Effector CD4-positive, alpha-beta T cell (primary cell): ENCODE measurements at places on chromosomes 3 and 15.

DNA sequence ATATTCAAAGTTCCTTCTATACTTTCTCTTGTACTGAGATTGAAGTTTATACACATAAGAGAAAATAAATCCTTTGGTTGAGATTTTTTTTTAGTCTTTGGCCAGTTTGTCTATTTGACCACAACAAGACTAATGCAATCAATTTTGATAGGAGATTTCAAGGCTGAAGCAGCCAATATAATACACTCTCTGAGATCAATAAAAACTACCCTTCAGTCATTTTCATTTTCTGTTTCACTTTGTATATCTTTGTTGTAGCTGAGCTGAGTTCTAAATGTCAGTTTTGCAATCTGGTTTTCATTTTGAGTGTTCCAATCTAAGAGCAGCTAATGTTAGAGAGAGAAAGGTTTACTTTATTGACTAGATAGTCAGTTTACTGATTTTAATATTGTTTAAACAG is 623.8 kb upstream of the ROBO1 start:
- DNase-seq = no peak

GRCh38 chr15:35055416-35056105 is 29.5 kb downstream of the NANOGP8 start:
- no peak for DNase-seq

DNA sequence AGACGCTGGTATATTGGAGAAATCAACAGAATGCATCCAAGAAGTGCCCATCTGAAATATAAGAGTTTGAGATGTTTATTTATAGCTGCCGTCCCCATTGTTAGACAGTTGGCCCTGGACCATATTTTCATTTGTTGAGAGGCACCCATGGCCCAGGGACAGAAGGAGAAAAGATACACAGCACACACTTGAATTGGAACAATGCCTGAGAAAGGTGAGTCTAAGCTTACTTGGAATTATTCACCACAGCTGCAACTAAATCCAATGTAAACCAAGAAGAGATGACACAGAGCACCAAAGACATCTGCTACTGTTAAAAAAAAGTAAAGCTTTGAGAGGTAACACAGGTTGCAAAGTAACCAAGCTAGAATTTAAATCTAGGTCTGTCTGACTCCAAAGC is 525.5 kb upstream of the NAALADL2 start:
- DNase-seq = no peak

- DNase-seq = no peak
These were observed 69.7 kb downstream of the KLHL25 start for GRCh38 chr15:85725019-85725418.

- no peak for DNase-seq
These were observed 1123.7 kb downstream of the IGSF11 start for GRCh38 chr3:117910820-117911521.

DNA sequence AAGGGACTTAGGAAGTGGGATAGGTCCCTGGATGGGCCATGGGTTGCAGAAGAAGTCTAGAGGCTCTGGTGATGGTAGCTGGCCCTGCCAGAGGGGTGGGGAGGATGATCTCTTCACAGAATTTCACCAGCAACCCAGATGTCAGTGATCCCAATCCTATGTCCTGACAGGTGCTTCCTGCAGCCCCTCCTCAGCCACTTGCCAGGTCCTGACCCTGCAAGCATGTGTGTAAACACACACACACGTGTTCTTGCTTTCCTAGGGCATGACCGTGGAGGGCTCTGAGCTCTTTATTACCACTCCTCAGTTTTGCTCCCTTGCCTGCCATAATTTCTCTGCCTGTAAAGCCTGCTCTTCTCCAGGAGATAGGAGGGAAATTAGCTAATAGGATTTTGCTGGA is 12.5 kb downstream of the TEX264 start:
- no peak for DNase-seq

GRCh38 chr3:59235634-59236012 is 185.8 kb upstream of the CFAP20DC start:
- no peak for DNase-seq

DNA sequence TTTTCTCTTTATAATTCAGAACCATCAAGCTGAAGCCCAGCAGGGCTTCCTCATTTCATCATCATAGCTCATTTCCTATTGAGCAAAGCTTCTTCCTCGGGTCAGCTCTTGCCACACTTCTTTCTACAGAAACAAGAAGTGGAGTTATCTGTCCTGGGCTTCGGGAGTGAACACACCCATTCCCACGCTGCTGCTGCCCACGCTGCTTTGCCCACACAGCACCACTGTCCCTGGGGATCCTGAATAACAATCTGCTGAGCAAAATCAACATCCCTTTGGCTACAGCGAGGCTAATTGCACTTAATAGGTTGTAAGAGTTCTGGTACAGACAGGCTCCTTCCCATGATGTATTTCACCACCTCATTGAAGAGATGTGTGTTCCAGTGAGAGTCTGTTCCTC is 23.7 kb downstream of the CEP19 start:
- no peak for DNase-seq

DNA sequence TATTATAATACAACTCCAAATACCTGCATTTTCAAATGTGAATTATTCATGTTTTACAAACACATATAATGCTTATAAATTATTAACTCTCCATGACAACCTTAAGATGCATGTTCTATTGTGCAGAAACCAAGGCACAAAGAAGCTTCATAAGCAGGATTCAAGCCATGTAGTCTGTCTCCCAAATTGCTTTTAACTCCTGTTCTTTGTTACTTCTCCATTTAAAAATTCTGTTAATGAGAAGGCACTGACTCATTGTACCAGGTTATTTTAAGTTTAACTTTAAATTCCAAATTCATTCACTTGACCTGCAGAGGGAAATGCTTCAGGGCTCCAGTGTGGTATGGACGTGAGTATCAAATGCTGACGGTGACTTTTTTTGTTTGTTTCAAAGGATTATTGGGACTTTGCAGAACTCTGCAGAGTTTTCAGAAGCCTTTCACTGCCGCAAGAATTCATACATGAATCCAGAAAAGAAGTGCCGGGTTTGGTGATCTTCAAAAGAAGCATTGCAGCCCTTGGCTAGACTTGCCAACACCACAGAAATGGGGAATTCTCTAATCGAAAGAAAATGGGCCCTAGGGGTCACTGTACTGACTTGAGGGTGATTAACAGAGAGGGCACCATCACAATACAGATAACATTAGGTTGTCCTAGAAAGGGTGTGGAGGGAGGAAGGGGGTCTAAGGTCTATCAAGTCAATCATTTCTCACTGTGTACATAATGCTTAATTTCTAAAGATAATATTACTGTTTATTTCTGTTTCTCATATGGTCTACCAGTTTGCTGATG is 100.0 kb downstream of the MME start:
- no peak for DNase-seq

DNA sequence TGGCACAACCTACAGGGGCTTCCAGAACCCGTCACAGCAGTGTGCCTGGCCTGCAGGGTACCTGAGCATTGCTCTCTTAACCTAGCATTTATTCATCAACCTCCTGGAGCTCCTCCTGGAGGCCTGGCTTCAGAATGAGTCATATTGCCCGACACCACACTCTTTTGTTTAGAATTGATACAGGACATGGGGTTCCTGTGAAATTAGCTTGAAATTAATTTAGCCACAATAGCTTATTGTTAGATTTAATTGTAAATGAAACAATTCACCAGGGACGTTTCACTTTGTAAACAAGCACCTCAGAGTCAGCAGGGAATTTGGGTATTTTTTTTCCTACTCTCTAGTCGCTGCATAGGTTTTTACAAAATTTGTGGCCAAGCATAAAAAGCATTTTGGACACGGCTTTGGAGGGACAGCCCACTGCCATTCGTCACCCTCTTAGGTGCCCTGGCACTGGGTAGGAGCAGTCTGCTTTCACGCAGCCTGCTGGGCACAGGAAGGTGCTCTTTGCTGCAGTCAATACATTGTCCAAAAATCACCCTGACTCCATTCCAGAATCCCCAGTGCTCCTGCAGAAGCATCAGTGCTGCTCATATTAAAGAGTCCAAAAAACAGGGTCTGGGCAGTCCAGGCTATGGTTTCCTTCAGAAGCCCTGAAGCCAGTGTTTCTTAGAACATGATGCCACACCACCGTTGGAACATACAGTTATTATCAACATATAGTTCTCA is 60.8 kb upstream of the MEF2A start:
- DNase-seq = no peak

DNA sequence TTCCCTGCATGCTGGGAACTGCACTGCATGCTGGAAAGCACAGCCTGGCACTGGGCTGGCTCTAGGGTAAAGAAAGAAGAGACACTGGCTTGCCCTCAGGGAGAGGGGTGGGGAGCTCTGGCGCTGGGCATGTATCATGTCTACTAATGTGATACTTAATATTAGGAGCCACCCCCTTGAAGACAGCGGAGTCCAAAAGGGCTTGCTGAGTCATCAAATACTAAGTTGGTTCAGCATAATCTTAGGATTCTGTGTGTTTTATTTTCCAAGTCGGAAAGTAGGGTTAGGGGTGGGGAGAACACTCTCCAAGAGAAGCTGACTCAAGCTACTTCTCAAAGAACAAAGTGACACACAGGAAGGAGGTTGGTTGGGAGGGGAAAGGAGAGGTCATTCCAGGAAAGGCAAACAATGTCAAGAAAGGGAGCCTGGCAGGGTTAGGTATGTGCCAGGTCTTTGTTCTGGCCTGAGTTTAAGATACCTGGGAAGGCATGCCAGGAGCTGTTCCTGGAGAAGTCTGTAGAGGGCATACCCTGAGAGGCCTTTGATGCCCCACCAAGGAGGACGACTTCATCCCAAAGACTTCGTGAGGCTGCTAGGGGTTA is 237.8 kb upstream of the NR2E3 start:
- no peak for DNase-seq

DNA sequence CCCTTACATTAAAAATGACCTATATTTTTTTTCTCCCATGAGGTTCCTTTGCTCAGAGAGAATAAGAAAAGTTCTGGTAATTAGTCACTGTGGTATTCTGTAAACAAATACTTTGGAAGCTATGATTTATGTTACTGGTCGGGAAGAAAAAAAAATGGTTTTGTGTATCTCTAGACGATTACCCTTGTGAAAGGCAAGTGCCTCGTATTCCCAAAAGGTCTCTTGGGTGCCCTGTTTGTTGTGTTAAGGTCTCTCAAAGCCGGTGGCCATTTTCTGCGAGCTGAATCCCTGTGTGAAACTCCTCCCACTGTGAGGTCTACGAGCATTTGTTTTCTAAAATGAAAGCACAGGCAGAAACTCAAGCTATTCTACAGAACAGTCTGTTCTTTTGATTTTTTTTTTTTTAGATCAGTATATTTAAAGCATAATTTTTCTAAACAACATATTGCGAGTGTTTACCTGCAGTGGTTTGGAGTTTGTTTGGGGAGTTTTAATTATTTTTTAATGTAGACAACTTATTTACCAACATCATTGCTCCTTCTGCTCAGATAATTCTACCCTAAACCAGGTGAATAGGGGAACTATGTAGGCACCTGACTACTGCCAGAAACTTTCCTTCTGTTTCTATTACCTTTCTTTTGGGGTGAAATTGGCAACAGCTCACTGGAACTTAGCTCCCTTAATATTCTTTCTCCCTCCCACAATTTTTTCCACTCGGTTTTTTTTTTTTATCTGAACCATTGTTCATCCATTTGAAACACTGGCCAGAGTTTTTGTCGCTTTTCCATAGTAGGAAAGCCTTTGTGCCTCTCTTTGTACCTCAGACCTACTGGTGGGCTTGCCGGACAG is 44.0 kb downstream of the ZBTB38 start:
- peak; percentile 40 for DNase-seq

DNA sequence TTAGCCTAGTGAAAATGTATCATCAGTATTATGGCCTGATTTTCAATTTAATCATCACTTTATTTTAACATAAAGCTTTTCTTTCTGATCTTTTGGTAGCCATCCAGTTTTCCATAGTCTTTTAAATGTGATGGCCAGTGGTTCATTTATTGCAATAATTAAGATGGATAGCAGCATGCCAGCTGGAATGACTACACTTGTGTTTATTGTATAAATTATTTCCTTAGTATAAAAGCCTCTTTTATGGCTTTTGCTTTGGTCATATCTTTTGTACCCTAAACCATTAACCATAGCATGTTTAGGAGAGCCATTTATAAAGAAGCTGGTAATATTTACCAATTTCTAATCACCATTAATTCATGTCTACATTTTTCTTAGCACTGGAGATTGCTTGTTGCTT is 31.7 kb downstream of the ALCAM start:
- no peak for DNase-seq

DNA sequence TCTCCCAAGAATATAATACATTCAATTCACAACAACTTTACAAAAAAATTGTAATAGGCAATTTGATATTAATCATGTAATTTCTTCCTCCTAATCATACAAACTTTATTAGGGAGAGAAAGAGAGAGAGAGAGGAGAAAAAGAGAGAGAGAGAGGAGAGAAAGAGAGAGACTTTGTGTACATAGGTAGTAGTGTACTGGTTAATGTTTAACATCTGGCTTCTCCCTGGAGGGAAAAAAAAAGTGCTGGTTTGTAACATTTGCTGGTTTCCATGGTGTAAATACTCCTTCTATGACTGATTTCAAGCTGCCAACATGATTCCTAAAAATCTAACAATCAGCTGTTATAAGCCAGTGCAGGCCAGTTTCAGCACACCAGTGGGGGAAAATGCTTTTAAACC is 98.0 kb upstream of the ARHGEF26 start:
- DNase-seq = no peak

- DNase-seq = no peak
These were observed 11.0 kb upstream of the CAMKV start for GRCh38 chr3:49880581-49881315.

GRCh38 chr3:9194509-9195184 is 54.8 kb downstream of the SRGAP3 start:
- no peak for DNase-seq

- DNase-seq = no peak
These were observed 162.7 kb upstream of the LYSMD4 start for GRCh38 chr15:99895956-99896311.

- no peak for DNase-seq
These were observed 134.3 kb downstream of the NSMCE3 start for GRCh38 chr15:29135309-29135657.

DNA sequence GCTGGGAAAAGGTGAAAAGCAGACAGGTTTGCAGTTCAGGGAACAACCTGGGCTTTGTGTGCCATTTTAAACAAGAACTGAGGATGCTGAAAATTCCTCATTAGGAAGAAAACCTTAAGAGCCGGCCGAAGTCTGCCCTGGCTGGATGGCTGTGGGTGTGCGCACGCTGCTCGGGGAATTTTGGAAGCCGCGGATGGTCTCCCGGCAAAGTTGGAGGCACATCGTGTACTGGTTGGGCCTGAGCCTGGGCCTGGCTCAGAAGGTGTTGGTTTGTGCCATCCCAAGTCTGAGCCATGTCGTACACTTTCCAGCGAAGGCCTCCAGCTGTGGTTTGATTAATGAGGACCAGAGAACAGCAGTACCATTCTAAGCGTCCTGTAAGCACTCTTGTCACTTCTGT is 188.2 kb downstream of the ATP10A start:
- no peak for DNase-seq

DNA sequence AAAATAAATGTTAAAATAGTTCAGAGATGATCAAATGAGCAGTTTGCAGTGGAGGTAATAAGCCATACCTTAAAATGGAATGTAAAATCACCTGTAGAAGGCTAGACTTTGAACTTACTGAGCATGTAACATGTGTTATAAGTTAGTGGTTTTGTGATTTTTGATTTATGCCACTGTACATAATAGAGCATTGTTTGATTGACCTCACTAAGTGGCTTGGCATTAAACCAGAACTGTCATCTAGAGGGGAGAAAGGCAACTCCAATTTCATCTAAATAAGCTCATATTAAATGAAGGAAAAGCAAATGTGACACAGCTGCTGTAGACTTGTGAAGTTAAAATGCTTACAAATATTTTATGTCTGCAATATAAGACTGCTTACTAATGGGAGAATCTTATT is 387.9 kb downstream of the ZIC1 start:
- DNase-seq = no peak
